Muscle of leg (tissue), 16 donors: ENCODE measurements at places on chromosomes 5 and 9. TPM values are rescaled to one million over a fixed set of nuclear protein-coding genes. Genes with fewer than 3 reads are reported as not detected.

The C7 gene
- 2.3 TPM for total RNA-seq

The APBA1 gene
- total RNA-seq, result 7.8 TPM

The LRRC70 gene
- 5.8 TPM for total RNA-seq

The CFAP157 gene
- not detected for total RNA-seq

The ZER1 gene
- total RNA-seq, result 14.2 TPM

The NRARP gene
- total RNA-seq, result 2.5 TPM

The LCN10 gene
- total RNA-seq, result 12.3 TPM

The KIF12 gene
- total RNA-seq, result 0.13 TPM

The CCL28 gene
- total RNA-seq, result 0.22 TPM
